ENCODE measurements at places on chromosomes 12 and 14. TPM values are rescaled to one million over a fixed set of nuclear protein-coding genes. Genes with fewer than 3 reads are reported as not detected.

DNA sequence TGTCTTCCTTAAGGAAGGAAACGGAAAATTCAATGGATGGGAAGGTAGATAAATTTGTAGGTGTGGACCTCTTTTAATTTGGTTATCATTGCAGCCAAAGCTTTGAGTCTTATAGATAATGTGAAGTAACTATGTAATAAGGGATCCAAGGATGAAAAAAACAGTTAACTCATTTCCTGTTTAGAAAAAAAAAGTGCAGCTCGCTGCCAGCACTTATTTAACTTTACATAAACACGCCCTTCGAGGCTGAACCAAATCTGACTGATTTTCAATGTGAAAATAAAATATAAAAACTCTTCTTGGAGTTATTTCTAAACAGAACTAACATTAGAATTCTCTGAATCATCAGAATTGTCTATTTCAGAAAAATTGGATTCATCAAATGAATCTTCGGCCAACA is 7.0 kb downstream of the NUBPL start:
- H3K27me3 ChIP-seq: no peaks in the 10 kb centered on the region
- H3K36me3 ChIP-seq: no peaks in the 10 kb centered on the region
- H3K27ac ChIP-seq: no peak overlapping the region
- no peak for DNase-seq

DNA sequence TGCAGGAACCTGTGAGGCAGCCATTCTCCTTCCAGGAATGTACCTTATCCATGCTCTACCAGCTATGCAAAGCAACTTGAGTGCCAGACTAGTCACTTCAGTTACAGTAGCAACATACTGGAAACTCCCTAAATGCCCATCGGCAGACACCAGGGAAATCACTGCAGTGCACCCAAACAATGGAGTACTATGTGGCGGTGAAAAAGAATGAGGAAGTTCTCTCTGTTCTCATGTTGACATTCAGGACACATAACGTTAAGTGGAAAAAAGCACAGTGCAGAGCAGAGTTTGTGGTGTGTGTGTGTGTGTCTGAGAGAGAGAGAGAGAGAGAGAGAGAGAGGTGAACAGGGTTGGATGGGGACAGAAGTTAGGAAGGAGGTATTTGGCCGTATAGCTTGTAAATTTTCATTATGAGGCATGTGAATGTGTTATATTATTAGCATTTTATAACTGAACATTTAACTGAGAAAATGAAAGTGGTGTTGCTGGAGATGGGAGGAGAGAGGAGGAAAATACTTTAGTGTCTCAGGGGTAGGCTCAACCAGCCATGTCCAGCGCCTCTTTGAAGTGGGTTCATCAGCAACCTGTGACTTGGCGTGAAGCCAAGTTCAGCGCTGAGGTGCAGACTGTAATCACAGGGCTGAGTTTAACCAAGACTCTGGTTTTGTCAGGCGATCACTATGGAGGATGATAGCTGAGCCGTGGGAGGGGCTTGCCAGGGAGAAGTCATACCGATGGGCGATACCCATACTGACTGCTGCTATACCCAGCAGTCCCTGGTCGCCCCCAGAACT is 17.3 kb downstream of the TNFAIP2 start:
- peaks cover 6% of the 10 kb centered on the region for H3K36me3 ChIP-seq
- H3K4me3 ChIP-seq: no peak overlapping the region
- no peak overlapping the region for H3K27ac ChIP-seq
- H3K27me3 ChIP-seq: no peaks in the 10 kb centered on the region
- H3K4me1 ChIP-seq: peaks cover 44% of the 10 kb centered on the region

The HDAC7 gene
- 67.0 TPM for total RNA-seq

- DNase-seq: no peak
- H3K27me3 ChIP-seq: no peaks in the 10 kb centered on the region
- peaks cover 53% of the 10 kb centered on the region for H3K36me3 ChIP-seq
- no peaks in the 10 kb centered on the region for H3K4me1 ChIP-seq
These were observed 24.3 kb downstream of the ZFC3H1 start for GRCh38 chr12:71639341-71639760.

GRCh38 chr14:59849411-59850130 is 21.0 kb downstream of the RTN1 start:
- H3K36me3 ChIP-seq: no peaks in the 10 kb centered on the region
- H3K4me1 ChIP-seq: no peaks in the 10 kb centered on the region
- no peak overlapping the region for H3K4me3 ChIP-seq

GRCh38 chr14:101113108-101113612 is 209.6 kb upstream of the RTL1 start:
- H3K36me3 ChIP-seq: no peaks in the 10 kb centered on the region
- no peaks in the 10 kb centered on the region for H3K27me3 ChIP-seq
- H3K27ac ChIP-seq: no peak overlapping the region
- no peak overlapping the region for H3K4me3 ChIP-seq
- DNase-seq: peak; percentile 95

DNA sequence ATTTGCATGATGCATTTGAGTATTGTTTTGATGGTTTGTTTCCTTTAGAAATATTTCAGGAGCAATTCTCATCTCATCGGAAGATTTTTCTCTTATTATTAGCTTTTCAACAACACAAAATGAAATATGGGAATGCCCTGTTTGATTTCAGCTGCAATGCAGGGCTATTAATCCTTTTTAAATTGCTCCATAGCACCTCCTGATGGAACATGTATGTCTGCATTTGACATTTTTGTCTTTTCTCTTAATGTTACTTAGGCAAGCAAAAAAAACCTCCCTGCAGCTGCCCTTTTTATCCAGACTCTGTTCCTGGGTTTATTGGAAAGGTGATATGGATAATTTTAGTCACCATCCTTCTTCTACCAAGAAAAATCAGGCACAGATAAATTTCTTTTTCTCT is 895.8 kb downstream of the RPS29 start:
- no peaks in the 10 kb centered on the region for H3K36me3 ChIP-seq
- H3K4me3 ChIP-seq: no peak overlapping the region
- H3K27me3 ChIP-seq: no peaks in the 10 kb centered on the region
- no peaks in the 10 kb centered on the region for H3K4me1 ChIP-seq

DNA sequence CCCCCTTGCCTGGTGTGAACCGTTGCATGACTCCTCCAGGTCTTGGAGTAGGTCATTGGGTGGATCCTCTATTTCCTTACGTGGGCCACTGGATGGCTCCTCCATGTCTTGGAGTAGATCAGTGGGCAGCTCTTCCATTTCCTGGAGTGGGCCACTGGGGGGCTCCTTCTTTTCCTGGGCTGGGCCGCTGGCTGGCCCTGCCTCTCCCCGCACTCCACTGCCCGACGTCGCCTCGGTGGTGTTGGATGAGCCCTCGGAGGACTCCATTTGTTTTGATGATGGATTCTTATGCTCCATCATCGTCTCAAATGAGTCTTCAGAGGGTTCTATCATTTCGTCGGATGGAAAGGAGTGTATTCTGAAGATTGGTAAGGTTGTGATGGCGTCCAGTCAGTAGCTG is 19.1 kb downstream of the RTL1 start:
- DNase-seq: no peak
- H3K27me3 ChIP-seq: no peaks in the 10 kb centered on the region
- H3K27ac ChIP-seq: no peak overlapping the region
- no peaks in the 10 kb centered on the region for H3K4me1 ChIP-seq

- no peaks in the 10 kb centered on the region for H3K36me3 ChIP-seq
- no peak for DNase-seq
- no peaks in the 10 kb centered on the region for H3K27me3 ChIP-seq
- H3K27ac ChIP-seq: no peak overlapping the region
- no peak overlapping the region for H3K4me3 ChIP-seq
- no peaks in the 10 kb centered on the region for H3K4me1 ChIP-seq
These were observed 35.0 kb downstream of the TPH2 start for GRCh38 chr12:71973687-71974086.

The HVCN1 gene
- total RNA-seq: 7.6 TPM

DNA sequence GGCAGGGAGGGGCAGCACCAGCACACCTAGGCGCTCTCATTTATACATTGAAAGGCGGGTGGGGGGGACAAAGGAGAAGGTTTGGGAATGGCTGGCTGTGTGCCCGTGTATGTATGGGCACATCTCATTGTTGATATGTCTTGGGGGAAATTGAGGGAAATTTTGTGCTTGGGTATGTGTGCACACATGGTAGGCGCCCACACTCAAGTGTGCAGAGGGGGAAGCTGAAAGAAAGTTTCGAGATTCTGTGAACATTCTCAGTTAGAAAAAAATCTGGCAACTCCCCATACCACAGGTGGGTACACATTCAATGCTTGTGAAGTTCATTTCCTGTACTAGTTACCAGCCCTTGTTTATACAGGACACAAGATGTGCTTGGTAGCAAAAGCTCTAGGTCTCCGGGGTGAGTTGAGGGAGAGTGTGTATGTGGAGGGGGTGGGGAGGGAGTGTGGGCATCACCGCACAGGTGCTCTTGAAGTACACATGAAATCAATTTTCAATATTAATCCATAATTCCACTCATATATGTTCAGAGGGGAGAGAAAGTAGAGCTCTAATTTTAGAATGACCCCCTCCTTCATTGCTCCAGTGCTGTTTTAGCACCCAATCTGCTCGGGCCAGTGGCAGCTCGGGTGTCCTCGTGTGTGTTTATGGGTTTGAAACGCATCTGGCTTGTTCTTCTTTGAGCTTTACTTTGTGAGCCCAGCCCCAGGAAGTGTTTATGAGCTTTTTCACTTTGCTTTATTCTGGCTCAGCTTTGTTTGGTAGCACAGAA is 286.0 kb downstream of the ZFP36L1 start:
- H3K27me3 ChIP-seq: no peaks in the 10 kb centered on the region
- peaks cover 80% of the 10 kb centered on the region for H3K4me1 ChIP-seq
- no peak for DNase-seq
- H3K4me3 ChIP-seq: no peak overlapping the region
- peak overlapping the region; percentile 57 for H3K27ac ChIP-seq

DNA sequence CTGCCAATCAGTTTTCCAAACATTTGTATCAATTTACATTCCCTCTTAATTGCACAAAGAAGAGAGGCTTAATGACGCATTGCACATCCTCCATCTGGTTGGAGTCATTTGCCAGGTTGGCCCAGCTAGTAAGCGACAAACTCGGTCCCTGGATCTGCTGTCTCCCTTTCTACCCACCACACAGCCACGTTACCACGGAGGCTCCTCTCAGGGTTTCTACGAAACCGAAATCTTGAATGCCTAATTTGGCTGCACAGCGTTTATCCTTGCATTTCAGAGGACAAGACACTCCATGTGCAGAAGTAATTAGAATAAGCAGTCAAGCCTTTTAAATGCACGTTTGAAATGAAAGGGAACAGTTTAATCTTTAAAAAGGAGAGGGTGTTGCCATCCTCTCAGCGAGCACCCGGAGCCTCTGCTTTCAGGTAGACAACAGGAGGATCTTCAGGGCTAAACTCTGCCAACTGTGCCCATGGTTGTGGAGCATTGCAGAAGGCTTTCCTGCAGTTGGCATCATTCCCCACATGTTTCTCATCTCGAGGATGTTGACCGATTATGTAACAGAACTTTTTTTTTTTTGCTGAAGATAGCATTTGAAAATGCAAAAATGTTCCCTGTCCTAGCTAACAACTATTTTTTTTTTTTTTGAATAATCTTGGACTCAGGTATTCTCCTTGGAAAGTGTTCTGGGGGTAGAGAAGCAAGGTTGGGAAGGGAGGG is 37.8 kb downstream of the SLC24A4 start:
- no peaks in the 10 kb centered on the region for H3K36me3 ChIP-seq
- no peaks in the 10 kb centered on the region for H3K27me3 ChIP-seq
- H3K4me1 ChIP-seq: no peaks in the 10 kb centered on the region
- no peak for DNase-seq

DNA sequence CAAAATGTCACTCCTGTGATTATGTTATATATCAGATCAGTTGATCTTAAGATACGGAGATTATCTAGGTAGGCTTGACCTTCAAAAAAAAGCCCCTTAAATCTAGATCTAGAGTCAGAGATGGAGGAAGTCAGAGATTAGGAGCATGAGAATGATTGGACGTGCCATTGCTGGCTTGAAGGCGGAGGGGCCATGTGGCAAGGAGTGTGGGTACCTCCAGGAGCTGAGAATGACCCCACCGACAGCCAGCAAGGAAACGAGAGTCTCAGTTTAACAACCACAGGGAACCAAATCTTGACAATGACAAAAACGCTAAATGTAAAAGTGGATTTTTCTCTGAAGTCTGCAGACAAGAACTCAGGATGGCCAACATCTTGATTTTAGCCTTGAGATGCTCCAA is 32.5 kb upstream of the MANSC4 start:
- H3K4me3 ChIP-seq: no peak overlapping the region
- no peaks in the 10 kb centered on the region for H3K27me3 ChIP-seq
- no peak for DNase-seq
- H3K4me1 ChIP-seq: no peaks in the 10 kb centered on the region
- H3K27ac ChIP-seq: no peak overlapping the region

DNA sequence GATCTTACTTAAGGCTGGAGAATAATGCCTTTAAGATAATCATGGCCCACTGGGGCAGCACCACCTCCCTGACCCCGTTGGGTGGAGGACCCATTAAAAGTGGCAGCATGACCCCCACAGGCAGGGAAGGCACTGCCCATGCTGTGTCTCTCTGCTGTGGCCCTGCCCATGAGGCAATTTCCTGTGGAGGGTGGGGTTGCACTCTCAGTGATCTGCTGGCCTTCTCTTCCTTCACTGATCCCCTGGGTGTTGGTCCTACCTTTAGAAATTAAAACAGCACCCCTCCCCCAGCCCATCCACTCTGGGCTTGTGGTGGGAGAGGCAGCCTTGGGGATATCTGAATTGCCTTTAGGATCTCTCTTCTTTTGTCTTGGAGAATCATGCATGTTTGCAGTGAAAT is 17.3 kb downstream of the KLRK1 start:
- no peak overlapping the region for H3K4me3 ChIP-seq

The USP44 gene
- total RNA-seq: 0.49 TPM

The SPTB gene
- total RNA-seq: 0.98 TPM

The LRRK2 gene
- total RNA-seq: 37.1 TPM

DNA sequence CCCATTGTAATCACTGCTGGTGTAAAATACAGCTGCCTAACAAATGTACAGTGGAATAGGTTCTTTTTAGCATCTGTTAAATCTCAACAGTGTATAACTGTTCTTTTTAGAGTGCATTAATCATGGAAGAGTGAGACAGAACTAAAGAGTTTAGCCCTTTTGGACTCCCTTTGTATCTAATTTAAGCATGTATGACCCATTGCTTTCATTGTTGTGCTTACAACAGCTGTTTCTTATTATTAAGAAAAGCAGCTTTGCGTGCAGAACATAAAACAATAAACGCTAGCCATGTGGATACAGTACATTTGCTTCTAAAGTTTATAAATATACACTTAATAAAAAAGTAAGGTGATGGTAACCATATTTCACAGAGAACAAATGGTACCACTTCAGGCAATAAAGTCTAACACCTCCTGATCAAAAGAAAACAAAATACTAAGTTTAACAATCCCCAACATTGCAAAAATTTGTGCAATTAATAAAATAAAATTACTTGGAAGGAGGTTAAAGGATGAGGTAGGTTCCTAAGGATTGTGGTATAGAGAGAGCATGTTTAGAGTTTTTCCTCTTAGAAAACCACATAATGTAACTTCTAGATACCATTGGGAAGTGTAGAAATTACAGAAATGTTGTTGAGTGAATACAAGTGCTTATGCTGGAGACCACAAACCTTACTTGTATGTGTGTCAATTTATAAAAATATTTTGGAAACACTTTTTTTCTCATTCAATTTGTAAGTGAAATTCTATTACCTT is 448.7 kb downstream of the SLC6A15 start:
- no peaks in the 10 kb centered on the region for H3K27me3 ChIP-seq
- H3K36me3 ChIP-seq: no peaks in the 10 kb centered on the region
- H3K4me3 ChIP-seq: no peak overlapping the region
- H3K4me1 ChIP-seq: no peaks in the 10 kb centered on the region
- no peak for DNase-seq

The ADAMTS20 gene
- not detected for total RNA-seq

Measured in vagina (tissue), 2 donors.